ENCODE measurements at places on chromosomes 13 and 19.

- DNase-seq = no peak
These were observed 216 bp downstream of the SH2D3A start for GRCh38 chr19:6767081-6767356.

- DNase-seq = no peak
These were observed 770.3 kb upstream of the SLITRK5 start for GRCh38 chr13:86900906-86901305.

GRCh38 chr19:29663861-29664752, 1.2 kb upstream of the PLEKHF1 start:
- DNase-seq = no peak

DNA sequence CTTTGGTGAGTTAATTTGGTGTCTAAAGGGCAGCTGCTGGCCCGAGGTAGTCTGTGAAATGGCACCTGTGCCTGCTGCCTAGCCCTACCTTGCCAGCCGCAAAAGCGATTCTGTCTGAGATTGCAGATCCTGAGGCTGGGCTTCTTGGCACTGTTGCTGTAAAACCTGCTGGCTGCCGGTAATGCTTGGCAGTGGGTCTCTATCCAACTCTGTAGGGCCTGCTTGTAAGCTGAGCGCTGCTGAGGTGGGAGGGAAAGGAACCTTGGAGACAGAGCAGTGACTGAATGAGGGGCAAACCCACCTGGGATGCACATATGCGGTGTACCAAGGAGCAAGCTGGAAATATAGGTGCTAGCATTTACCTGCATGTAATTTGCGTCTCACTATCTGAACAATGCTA, 11.7 kb downstream of the LCP1 start:
- DNase-seq = no peak

- DNase-seq = no peak
These were observed 732 bp upstream of the DCLK1 start for GRCh38 chr13:36131931-36132297.

DNA sequence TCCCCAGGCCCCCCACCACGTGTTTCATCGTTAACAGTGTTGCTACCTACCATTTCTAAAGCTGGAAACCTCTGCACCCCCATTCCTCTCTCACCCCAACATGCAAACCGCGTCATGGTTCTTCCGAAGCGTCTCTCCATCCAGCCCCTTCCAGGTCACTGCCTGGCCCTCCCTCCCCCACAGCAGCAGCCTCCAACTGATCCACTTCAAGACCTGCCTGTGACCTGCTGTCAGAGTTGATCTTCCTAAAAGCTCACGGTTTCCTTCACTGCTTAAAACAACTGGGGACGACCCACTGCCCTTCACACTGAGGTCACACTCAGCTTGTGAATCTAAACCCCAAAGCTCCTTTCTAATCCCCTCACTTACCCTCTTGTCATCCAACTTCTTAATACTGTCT, 47.7 kb downstream of the STK24 start:
- no peak for DNase-seq

GRCh38 chr13:90382425-90382824, 965.1 kb upstream of the MIR17HG start:
- no peak for DNase-seq

GRCh38 chr13:111911754-111912452, 155.0 kb upstream of the SOX1 start:
- no peak for DNase-seq

DNA sequence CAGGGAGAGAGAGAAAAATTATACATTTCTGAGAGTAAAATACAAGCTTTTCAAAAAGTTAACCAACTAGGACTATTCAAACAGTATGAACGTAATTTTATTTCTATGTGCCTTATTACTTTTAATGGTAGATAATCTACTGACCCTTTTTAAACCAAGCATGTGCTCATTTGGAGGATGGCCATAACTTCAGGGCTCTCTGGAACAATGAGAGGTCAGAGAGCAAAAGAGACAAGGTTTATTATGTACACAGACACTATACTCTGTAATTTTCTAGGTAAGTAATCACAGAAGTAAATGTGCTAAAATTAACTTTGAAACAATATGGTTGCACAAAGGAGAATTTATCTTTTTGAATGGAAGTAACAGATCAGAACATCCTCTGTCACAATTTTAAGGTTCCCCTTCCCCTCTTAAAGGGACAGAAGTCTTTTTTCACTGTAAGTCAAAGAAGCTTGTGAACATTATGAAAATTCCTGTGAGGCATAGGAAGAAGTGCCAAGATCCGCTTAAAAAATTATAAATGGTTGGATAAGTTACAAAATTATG, 1.0 kb downstream of the POSTN start:
- no peak for DNase-seq

DNA sequence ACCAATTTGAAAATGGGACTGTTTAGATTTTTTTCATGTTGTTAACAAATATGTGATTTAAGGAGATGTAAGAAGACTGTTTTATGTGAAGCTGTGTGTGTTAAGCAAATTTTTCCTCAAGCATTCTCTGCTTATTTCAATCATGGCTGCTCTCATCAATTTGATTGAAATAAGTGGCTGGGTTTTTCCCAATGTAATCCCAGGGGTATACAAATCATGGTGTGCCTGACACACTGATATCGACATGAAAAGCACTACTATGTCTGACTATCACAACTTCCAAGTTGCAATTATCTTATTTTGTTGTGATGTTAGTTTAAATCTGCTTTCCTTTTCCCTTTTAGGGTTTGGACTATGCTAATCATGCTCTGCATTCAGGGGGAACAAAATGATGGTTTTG, 283.7 kb downstream of the HS6ST3 start:
- DNase-seq = no peak

DNA sequence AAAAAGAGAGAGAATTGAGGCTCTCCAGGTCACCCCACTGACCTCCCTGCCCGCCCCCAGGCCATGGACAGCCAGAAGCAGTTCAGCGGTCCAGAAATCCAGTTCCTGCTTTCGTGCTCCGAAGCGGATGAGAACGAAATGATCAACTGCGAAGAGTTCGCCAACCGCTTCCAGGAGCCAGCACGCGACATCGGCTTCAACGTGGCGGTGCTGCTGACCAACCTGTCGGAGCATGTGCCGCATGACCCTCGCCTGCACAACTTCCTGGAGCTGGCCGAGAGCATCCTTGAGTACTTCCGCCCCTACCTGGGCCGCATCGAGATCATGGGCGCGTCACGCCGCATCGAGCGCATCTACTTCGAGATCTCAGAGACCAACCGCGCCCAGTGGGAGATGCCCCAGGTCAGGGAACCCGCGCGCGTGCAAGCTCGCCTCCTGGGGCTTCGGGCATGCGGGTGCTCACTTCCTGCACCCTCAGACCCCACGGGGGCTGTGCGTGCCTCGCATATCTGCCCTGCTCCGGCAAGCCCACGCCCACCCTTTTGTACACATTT, 56.6 kb downstream of the MAP4K1 start:
- no peak for DNase-seq

DNA sequence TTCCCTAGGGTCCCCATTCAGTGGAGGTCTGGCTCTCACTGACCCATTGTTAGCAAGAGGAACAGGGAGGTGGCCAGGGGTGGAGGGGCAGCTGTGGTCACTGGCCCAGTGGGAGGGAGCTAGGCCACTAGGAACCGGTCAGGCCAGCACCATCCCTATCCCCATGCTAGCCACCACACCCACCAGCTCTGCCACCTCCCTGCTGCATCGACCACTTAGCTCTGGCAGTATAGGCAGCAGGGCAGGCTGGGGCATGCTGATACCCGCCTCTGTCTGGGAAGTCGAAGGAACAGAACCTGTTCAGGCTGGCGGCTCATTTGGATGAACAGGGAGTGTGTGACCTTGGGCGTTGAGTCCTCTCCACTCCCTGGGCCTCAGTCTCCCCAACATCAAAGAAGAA, 4.7 kb downstream of the PPP1R13L start:
- no peak for DNase-seq

DNA sequence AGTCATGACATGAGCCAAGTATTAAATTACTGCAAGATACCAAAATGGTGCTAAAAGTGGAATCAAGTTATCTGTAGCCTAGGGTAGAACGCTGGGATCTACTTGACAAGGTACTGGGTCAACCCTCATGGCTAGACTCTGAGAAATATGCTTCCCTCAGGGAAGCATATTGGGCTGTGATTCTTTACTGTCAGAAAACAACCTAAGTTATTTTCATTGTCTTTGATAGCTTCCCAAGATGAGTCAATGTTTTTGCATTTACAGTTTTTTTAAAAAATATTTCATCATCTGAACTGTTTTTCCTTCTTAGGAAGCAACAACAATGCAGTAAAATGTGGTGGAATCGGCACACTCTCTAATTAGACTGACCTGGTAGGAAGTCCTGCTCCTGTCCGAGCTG, 218.0 kb downstream of the RGCC start:
- no peak for DNase-seq

DNA sequence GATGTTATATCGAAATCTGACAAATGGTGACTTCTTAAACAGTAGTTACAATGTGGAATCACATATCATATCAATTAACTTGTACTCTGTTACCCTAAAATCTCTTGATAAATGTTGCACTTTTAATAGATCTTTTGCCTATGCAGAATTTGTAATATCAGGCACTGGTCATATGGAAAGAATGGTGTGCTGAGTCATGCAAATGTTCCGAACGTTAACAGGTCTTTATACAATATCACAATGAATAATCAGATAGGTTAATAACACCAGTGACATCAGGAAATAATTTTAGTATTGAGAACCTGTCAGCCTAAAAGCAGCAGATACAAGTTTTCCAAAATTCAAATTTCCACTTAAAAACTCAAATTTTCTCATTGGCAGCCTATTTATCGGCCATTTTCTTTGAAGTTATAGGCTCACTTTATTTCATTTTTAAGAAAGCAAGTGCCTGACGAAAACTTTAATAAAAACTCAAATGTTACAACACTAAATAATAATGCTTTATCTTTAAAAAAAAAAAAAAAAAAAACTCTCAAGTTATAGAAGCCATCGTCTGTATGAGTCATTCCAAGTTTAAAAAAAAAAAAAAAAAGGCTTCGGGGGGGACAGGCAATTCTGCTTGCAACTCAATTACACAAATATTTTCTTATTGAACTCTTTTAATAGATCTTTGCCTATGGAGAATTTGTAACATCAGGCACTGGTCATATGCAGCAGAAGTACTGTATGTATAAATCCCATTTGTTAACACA, 180.9 kb downstream of the DIAPH3 start:
- DNase-seq = no peak

GRCh38 chr13:75628801-75629200, 7.3 kb upstream of the LMO7 start:
- DNase-seq = no peak

GRCh38 chr19:5908773-5909442, 4.2 kb downstream of the VMAC start:
- no peak for DNase-seq

- DNase-seq = no peak
These were observed 207.4 kb upstream of the RFC3 start for GRCh38 chr13:33610438-33611120.

Data from GM18507 (cell line).